Pulmonary artery endothelial cell (primary cell): ENCODE measurements at places on chromosomes 13 and 19. TPM values are rescaled to one million over a fixed set of nuclear protein-coding genes. Genes with fewer than 3 reads are reported as not detected.

Gene ACER1
- total RNA-seq: not detected in 2 replicates

GRCh38 chr13:102651892-102652291, 43.0 kb downstream of the METTL21C start:
- no peak for DNase-seq

DNA sequence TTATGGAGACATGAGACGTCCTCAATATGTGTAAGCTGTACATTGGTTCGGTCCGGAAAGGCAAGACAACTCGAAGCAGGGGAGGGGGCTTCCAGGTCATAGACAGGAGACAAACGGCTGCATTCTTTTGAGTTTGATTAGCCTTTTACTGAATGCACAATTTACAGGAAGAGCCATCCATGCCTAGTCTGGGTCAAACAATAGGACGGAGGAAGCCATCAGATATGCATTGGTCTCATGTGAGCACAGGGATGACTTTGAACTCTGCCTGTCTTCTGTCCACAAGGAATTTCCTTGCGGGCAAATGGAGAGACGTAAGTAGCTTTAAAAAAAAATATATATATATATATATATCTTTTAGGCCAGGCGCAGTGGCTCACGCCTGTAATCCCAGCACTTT, 1.9 kb upstream of the CCNP start:
- no peak for DNase-seq

DNA sequence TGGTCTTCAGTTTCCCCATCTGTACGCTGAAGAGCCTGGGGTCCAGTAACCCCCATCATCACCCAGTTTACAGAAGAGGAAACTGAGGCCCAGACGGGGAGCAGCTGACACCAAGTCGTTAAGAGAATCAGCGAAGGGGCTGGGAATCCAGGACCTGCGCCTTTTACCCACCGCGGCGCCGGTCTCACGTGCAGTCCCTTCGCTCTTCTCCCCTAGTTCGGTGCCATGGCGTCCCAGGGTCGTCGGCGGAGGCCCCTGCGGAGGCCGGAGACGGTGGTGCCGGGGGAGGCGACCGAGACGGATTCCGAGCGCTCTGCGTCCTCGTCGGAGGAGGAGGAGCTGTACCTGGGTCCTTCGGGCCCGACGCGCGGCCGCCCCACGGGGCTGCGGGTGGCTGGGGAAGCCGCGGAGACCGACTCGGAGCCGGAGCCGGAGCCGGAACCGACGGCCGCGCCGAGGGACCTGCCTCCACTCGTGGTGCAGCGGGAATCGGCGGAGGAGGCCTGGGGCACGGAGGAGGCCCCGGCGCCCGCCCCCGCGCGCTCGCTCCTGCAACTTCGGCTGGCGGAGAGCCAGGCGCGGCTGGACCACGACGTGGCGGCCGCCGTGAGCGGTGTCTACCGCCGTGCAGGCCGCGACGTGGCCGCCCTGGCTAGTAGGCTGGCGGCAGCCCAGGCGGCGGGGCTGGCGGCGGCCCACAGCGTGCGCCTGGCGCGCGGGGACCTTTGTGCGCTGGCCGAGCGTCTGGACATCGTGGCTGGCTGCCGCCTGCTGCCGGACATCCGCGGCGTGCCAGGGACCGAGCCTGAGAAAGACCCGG, 698 bp downstream of the BLOC1S3 start:
- DNase-seq: no peak

DNA sequence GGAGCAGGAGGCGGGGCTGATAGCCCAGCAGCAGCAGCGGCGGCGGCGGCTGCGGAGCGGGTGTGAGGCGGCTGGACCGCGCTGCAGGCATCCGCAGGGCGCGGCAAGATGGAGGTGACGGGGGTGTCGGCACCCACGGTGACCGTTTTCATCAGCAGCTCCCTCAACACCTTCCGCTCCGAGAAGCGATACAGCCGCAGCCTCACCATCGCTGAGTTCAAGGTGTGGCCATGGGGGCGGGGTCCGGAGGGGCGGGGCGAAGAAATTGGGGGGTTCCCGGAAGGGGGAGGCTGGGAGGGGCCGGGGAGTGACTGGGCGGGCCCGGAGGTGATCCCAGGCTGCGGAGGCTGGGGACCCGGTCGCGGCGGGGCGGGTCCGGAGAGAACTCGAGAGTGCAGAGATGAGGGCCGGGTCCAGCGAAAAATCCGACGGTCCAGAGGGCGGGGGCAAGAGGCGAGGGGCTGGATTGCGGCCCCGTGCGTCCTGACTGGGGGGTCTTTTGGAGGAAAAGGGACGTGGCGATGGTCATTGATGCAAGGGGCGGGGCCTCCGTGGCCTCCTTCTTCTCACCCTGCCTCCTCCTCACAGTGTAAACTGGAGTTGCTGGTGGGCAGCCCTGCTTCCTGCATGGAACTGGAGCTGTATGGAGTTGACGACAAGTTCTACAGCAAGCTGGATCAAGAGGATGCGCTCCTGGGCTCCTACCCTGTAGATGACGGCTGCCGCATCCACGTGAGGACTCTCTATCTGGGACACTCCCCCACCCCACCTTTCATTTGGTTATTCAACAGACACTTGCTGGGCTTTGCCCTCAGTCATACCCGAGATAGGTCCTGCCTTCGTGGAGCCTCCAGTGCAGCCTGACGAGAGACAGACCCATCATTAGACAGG, at the start of gene TBCB:
TBCB (plus strand) TSS at position 16 of the 891 bp plus-strand sequence; CDS start at position 109, 93 bp downstream.
- DNase-seq: no peak

GRCh38 chr13:23690668-23691067, 120.5 kb downstream of the TNFRSF19 start:
- DNase-seq: no peak

GRCh38 chr19:50673118-50673517, 23.9 kb downstream of the C19orf81 start:
- DNase-seq: no peak

GRCh38 chr19:1471010-1471514, 8.0 kb downstream of the C19orf25 start:
- DNase-seq: no peak

DNA sequence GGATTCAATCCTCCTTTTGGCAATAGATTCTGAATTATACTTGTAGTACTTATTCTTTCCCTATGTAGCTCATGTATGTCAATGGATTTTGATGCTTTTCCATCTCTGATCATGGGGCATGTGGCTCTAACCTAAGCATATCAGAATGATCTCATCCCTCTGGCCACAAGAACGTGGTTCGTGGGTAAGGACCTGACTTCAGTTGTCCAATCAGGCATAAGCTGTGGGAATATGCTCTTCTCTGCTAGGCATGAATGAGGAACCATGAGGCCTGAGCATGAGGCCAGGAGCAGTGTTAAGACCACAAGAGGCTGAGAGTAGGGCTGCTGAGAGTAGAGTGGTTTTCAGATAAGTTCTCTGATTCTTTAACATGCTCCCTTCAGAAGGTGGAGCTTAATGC, 292.4 kb upstream of the TSHZ3 start:
- no peak for DNase-seq

Gene SPATA13
- total RNA-seq: 5.7 and 8.0 TPM in 2 replicates

DNA sequence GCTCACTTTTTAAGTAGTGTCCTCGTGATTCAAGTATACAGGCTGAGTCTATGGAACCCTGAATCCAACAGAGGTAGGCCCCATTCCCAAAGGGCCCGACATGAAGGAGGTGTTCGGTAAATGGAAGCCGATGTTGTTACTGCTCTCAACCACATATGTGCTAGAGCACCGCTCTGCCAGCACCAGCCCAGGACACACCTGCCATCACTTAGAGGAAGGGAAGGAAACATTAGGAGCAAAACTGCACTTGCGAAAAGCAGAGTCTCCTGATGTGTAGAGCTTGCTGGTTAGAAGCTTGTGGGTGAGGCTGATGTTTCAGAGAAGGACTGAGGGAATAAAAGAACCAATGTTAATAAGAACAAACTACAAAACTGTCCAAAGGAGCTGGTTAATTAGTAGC, 9.4 kb upstream of the CCDC97 start:
- no peak for DNase-seq

GRCh38 chr13:62524061-62524460, 1108.4 kb upstream of the PCDH20 start:
- no peak for DNase-seq

- DNase-seq: no peak
Measured at GRCh38 chr19:6263735-6264444, 15.9 kb downstream of the MLLT1 start.

Gene TJP3
- total RNA-seq: not detected in 2 replicates

DNA sequence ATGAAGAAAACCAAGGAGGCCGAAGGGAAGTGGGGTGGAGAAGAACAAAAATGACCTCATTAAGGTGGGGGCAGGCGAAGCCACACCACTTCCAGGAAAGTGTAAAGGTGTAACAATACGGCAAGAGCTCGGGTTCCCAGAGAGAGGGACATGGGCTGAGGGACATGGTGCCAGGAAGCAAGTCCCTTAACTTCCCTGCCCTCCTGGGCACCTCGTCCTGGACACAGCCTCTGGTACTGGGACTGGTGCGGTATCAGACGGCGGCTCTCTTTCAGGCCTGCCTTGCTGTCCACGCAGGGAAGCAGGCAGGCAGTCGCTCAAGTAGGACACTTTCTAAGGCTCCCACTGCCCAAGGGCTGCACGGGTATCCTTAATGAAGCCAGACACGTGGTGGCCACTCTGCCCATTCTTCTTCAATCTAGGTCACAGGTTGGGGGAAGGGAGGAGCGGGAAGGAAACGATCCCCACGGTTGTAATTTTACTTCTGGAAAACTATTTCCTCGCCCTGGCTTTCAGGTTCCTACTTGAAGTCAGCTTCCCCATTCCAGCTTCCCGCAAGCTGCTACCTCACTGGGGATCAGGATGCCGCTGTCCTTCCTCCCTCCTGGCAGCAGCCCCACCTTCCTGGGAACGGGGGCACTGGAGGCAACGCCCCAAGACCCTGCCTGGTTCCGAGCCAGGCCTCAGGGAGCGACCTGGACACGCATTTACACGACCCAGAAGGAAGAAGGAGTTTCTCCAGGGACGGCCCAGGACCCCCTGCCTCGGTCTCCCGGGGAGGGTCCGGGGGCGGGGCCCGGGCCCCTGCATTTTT, 1.2 kb downstream of the AP3D1 start:
- DNase-seq: no peak
